ENCODE measurements at places on chromosomes 7 and 10. TPM values are rescaled to one million over a fixed set of nuclear protein-coding genes. Genes with fewer than 3 reads are reported as not detected.

The OR2A42 gene
- 0.32 TPM for total RNA-seq

The COL17A1 gene
- total RNA-seq: 1.8 TPM

The STAMBPL1 gene
- 27.8 TPM for total RNA-seq

The TPK1 gene
- total RNA-seq: 22.2 TPM

The CLDN3 gene
- total RNA-seq: not detected

The ZNF248 gene
- total RNA-seq: 19.3 TPM

The NME8 gene
- total RNA-seq: 2.4 TPM

The SLC39A12 gene
- total RNA-seq: 0.37 TPM

The SLC13A1 gene
- not detected for total RNA-seq

The NOBOX gene
- total RNA-seq: not detected

The MSS51 gene
- 3.4 TPM for total RNA-seq

The CCDC201 gene
- total RNA-seq: not detected

The NODAL gene
- total RNA-seq: not detected

The CTAGE15 gene
- not detected for total RNA-seq

The SORCS3 gene
- total RNA-seq: not detected

The STEAP4 gene
- 20.7 TPM for total RNA-seq

The VWC2 gene
- not detected for total RNA-seq

The ZNF394 gene
- total RNA-seq: 62.8 TPM

The LRRC18 gene
- not detected for total RNA-seq

The HOXA10 gene
- 0.72 TPM for total RNA-seq

The SPDYE2 gene
- total RNA-seq: 0.52 TPM

The RNF32 gene
- total RNA-seq: 2.8 TPM

The LSM5 gene
- total RNA-seq: 29.7 TPM

The CRYGN gene
- total RNA-seq: 2.5 TPM

The FGFBP3 gene
- 2.0 TPM for total RNA-seq

The ITIH5 gene
- total RNA-seq: 0.59 TPM

The TAS2R4 gene
- total RNA-seq: 3.6 TPM

The KIF11 gene
- 6.2 TPM for total RNA-seq

The SEMA3C gene
- total RNA-seq: 34.6 TPM

The SEMA3A gene
- 14.3 TPM for total RNA-seq

The BTBD16 gene
- not detected for total RNA-seq

The EPHA1 gene
- total RNA-seq: 1.3 TPM

The NET1 gene
- total RNA-seq: 14.9 TPM

The TRIM24 gene
- total RNA-seq: 15.5 TPM

The PLAU gene
- total RNA-seq: 73.7 TPM

The HBP1 gene
- 80.9 TPM for total RNA-seq

The C7orf57 gene
- total RNA-seq: not detected

The ZNF273 gene
- total RNA-seq: 10.4 TPM

The TAS2R5 gene
- total RNA-seq: 4.1 TPM

The SPDYE3 gene
- not detected for total RNA-seq

The CLCN1 gene
- not detected for total RNA-seq

The DNAH11 gene
- 1.1 TPM for total RNA-seq

The SLC26A3 gene
- total RNA-seq: not detected

The PAX4 gene
- not detected for total RNA-seq

The BAZ1B gene
- 57.1 TPM for total RNA-seq

The NPFFR1 gene
- total RNA-seq: 0.06 TPM

The CCDC146 gene
- 21.3 TPM for total RNA-seq

The ZSCAN25 gene
- total RNA-seq: 28.0 TPM

The FAM171A1 gene
- 31.6 TPM for total RNA-seq

The CFAP46 gene
- total RNA-seq: 0.76 TPM

The CYP2C19 gene
- total RNA-seq: not detected

The EBLN1 gene
- not detected for total RNA-seq
